Lung (tissue), 17 donors: ENCODE measurements at places on chromosomes 2 and 18. TPM values are rescaled to one million over a fixed set of nuclear protein-coding genes. Genes with fewer than 3 reads are reported as not detected.

TEX51 gene
- total RNA-seq: not detected

SERPINB5 gene
- total RNA-seq: 0.37 TPM

ACADL gene
- total RNA-seq: 34.8 TPM

DNA sequence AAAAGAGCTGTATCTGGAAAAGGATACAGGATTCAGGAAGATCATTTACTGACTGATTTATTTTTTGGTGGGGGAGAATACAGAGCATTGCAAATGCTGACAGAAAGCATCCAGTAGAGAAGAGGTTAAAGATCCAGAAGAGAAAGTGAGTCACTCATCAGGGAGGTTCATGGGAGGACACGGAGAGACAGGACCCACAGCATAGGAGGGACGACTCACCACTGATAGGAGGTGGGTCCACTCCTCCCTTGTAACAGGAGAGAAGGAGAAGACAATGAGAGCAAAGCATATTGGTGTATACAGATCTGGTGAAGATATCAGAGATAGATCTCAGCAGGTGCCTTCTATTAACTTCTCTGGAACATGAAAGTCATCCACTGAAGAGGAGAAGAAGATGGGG lies 142.4 kb upstream of the AQP4 start:
- no peak for DNase-seq

DNA sequence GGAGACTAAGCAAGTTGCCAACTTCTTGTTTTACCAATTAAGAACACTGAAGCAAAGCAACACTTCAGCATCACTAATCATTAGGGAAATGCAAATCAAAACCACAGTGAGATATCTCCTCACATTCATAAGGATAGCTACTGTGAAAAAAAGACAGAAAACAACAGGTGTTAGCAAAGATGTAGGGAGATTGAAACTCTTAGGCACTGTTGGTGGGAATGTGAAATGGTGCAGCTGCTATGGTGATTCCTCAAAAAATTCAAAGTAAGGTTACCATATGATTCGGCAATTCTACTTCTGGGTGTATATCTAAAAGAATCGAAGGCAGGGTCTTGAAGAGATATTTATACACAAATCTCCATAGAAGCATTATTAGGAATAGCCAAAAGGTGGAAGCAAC lies 8.6 kb upstream of the PRKD3 start:
- DNase-seq: no peak

- no peak for DNase-seq
These were observed 155.8 kb downstream of the PTGR3 start for GRCh38 chr18:75053028-75053629.

DNA sequence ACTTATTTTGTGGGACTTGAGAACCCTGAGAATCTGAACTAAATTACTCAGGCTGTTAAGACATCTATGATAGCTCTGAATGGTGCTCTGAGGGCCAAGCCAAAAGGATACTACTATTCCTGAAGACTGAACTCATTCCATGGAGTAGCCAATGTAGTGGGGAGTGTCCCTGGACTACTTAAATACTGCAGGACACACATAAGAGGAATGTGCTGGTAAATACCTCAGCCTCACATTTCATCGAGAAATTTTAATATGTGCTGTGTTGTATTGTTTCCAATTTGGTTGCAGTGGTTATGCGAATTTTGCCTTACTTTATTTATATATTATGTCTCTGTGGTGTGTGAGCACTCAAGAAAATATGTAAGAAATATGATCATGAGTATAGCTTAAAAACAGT lies 264.4 kb upstream of the FIGN start:
- no peak for DNase-seq

GRCh38 chr18:1806884-1807615 lies 764.3 kb downstream of the METTL4 start:
- no peak for DNase-seq

GRCh38 chr2:191739194-191739593 lies 61.3 kb downstream of the NABP1 start:
- no peak for DNase-seq
